ENCODE measurements at places on chromosomes 2 and 18. TPM values are rescaled to one million over a fixed set of nuclear protein-coding genes. Genes with fewer than 3 reads are reported as not detected.

The ITPRIPL1 gene
- polyA plus RNA-seq = 4.8 TPM

DNA sequence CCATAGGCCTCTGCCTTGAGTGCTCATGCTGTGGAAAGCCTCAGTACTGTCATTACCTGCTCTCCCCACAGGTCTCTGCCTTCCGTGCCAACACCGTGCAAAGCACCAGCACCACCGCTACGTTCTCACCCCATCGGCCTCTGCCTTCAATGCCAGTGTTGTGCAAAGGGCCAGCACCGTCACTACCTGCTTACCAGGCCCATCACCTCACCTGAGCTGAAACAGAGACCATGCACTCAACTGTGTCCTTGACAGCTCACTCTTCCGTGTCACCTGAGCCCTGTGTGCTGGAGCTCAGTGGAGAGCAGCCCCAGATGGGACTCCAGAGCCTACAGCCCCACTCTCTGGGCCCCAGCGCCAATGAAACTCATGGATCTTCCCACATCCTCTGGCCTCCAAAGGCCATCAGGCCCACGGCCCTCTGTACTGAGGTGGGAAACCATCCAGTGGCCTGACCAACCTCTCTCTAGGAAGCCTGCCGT is 62.7 kb downstream of the ZNF516 start:
- no peak for DNase-seq

- DNase-seq = peak; percentile 32
Observed at GRCh38 chr2:98269274-98269673, 77.0 kb upstream of the CNGA3 start.

- DNase-seq = no peak
Observed at GRCh38 chr2:180324182-180324581, 317.1 kb upstream of the CWC22 start.

The RALBP1 gene
- 42.8 TPM for polyA plus RNA-seq

GRCh38 chr2:138012082-138012481 is 47.8 kb downstream of the HNMT start:
- no peak for DNase-seq

The VAMP8 gene
- 78.1 TPM for polyA plus RNA-seq

GRCh38 chr18:64244571-64244970 is 95.7 kb upstream of the LINC00305 start:
- DNase-seq = peak; percentile 10

The EFR3B gene
- polyA plus RNA-seq = 6.5 TPM

The MC5R gene
- polyA plus RNA-seq = not detected

- no peak for DNase-seq
Observed at GRCh38 chr2:20157193-20157891, 67.6 kb downstream of the SDC1 start.

DNA sequence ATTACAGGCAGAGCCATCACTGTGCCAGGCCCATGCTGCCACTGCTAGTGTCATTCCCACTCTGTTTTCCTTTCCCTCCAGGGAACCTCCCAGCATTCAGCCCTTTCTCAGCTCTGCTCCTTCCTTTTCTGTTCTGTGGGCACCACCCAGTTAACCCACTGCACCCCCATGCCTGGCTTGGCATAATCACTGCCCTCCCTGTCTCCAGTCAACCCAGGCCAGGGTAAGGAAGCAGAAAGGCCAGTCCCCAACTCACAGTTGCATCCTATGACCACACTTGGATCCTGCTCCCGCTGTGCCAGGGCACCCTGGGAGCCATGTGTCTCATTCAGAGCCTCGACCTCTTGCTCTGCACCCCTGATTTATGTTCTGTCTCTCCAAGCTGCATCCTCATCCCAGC is 32.2 kb downstream of the DPYSL5 start:
- no peak for DNase-seq

- DNase-seq = no peak
Observed at GRCh38 chr2:98907966-98908905, 27.8 kb downstream of the CRACDL start.

DNA sequence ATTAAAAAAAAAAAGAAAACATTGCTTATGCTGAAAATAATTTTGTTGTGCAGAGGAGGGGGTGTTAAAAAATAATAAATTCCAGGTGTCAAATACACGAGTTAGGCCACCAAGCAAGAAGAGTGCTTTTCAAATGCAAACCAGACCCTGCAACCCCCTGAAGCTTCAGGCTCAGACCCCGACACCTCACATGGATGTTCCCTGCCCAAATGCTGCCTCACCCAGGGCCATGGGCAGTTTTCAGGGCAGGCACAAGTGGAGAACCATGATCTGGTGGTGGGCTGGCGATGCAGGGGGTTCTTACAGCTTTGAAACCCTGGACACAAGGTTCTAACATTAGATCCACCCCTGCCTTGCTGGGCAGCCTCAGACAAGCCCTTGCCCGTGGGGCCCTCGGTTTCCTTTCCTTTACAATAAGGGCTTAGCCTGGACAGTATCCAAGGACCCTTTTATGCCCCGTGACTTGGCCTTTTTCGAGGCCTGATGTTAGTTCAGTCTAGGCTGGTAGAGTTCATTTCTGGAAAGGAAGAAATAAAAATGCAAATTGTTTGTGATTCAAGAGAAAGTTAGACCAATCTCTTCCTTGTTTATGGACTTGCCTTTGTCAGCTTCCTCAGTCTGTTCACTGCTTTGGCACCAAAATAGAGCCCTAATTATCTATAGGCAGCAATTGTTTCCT is 168.7 kb downstream of the DDX1 start:
- DNase-seq = no peak

- DNase-seq = no peak
Observed at GRCh38 chr2:10332402-10333246, 29.9 kb downstream of the HPCAL1 start.

The TNFAIP6 gene
- polyA plus RNA-seq = 4.4 TPM

DNA sequence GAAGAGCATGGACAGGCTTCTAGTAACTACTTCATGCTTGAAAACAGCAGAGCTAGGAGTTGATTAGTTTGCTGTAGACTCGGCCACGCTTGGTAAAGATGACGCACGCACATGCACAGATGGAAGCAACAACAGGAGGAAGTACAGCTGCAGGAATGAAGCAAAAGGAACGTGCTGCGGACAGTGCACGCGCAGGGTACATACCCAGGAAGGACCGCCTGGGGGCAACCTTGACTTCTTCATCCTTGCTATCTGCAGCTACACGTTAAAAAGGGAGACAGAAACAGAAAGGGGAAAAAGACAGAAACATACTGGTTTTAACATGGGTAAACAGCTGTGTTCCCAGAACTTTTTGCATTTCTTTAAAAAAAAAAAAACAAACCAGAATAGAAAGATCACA is 17.7 kb downstream of the SLC66A2 start:
- DNase-seq = no peak

The CMPK2 gene
- polyA plus RNA-seq = 3.3 TPM

DNA sequence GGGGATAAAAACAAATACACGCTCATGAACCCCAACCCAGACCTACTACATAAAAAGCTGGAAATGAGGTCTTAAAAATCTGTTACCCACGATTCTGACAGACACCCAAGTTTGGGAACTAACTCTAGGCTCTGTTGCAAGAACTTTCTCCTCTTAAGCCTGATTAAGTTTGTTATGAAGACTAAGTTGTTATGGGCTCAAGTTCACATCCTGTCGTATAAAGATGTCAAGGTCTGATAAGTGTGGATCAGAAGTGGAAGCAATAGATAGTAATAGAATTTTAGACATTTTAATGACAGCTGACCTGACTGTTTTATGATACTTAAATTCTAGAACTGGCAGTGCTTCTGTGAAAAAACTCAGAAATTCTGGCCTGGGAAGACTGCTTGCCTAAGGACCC is 43.2 kb downstream of the LPIN2 start:
- DNase-seq = no peak

GRCh38 chr2:224952936-224953657 is 89.2 kb downstream of the DOCK10 start:
- DNase-seq = no peak

DNA sequence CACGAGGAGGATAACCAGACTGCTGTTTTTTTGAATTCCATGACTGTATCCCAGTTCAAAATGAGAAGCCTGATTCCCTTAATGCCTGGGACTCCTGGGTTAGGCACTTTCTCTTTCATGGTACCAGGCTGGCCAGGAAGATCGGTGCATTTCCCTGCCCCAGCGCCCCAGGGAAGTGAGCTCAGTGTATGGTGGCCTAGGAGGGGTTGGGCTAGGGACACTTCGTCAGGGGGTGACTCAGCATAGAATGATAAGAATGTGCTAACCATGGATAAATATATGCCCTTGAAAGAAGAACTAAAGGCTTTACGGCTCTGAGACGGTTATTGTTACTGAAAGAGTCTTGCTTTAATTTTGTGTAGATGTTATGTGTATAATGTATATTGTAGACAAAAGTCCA is 27.5 kb upstream of the FAM237A start:
- no peak for DNase-seq

The INPP5D gene
- 12.8 TPM for polyA plus RNA-seq

The PAX8 gene
- polyA plus RNA-seq = 3.8 TPM

GRCh38 chr2:207071820-207072219 is 93.9 kb downstream of the KLF7 start:
- no peak for DNase-seq

The MBD2 gene
- polyA plus RNA-seq = 80.1 TPM

- DNase-seq = peak; percentile 74
Observed at GRCh38 chr2:201116959-201117734, 1.2 kb downstream of the CFLAR start.

DNA sequence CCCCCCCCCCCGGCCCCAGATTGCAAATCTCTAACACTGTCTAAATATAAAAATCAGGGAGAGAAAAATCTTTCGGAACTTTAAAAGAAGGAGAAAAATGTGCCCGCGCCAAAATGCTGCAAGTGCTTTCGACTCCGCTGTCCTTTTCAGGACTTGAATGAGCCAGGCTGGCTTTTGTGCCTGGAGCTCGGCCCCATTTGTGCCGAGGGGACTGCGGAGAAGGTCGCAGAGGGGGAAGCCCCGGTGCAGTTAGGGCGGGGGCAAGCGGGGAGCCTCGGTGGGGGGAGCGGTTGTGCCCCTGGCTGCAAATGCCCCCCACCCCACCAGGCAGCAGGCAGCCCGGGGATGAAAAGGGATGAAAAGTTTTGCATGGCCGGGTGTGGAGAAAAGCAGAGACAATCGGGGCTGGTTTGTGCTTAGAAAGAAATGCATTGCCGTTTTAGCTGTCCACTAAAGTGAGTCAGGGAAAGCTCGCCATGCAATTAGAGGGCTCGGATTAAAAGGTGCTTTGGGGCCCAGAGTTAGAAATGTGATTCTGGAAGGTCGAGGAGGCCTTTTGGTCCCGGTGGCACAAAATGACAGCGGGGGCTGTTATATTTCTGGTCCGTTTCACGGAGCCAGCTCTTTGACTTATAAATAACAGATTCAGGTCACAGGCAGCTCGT is 1.6 kb downstream of the INHBB start:
- no peak for DNase-seq

- no peak for DNase-seq
Observed at GRCh38 chr2:118878531-118879149, 31.2 kb upstream of the EN1 start.

DNA sequence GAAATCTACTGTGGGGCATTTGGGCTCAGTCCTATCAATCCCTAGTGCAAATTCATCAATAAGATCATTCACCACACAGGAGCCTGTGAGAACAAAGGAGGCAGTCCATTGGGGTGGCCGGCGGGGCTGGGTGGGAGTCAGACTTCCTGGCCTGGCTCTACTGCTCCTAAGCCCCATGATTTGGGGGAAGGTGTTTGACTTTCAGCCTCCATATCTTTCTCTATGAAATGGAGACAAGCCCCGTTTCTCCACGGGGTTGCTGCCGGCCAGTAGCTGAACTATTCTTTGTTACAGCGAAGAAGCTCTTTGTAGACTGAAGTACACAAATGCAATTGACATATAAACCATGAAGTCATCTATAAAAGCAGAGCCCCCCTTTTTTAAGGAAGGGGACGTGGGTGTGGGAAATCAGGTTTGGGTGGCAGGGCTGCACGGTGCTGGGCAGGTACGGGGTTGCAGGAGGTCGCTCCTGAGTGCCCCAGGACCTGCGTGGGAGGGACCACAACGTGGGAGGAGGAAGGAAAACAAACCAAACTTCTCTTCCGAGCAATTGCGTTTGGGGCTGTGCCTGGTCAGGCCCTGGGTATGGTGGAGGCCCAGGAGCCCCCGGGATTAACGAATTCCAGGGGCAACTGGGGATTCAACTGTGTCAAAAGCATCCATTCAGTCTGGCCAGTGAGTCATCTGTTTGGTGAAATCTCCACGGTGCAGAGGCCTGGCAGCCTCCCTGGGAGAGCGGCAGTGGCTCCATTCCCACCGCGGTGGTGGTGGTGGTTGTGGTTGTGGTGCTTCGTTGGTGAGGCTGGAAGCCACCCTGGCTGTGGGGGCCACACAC is 18.2 kb downstream of the FBLN7 start:
- DNase-seq = no peak

- no peak for DNase-seq
Observed at GRCh38 chr18:48820483-48821250, 130.1 kb downstream of the SMAD7 start.

DNA sequence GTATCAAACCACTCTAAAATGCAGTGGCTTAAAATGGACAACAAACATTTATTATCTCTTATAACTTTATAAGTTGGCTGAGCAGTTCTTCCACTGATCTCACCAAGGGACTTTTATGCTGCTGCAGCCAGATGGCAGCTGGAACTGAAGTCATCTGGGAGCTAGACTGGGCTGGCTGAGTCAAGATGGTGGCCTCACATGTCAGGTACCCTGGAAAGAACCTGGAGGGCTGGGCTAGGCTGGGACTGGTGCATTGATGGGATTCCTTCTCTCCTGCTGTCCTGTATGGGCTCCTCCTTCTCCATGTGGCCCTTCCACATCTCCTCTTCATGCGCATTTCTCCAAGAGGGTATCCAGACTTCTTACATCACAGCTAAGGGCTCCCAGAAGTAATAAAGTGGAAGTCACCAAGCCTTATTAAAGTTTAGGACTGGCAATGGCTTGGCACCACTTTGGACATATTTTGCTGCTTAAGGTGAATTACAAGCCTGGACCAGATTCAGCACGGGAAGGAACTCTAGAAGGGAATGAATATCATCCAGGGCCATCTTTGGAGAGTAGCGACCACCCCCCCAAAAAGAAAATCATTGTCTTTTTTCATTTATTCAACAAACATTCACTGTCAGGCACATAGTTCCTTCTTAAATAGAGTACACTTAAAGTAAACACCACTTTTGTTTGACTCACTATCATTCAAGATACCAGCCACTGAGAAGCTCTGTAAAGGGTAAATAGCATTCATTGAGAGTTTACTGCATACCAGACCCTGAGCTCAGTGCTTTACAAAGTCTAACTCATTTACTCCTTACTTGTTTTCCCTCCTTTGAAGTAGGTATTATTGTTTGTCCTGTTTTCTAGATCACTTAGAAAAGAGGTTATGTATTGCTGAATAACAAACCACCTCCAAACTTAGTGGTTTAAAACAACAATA is 138.0 kb downstream of the ZFP36L2 start:
- no peak for DNase-seq

DNA sequence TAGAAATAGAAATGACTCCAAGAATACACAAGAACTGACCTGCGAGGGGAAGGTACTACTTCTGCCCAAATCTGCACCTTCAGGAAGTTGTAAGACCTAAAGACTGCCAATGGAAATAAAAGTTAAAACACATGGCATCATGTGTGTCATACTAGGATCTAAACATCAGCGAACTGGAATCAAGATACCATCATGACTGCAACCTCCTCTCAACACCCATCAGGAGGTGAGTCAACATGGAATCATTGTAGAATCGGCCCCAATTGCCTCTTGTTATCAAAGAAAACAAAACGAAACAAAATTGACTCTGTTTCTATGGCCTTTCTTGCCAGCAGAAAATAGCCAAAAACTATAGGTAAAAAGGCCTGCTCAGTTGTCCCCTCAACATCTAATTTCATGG is 15.1 kb downstream of the RDH14 start:
- no peak for DNase-seq

- no peak for DNase-seq
Observed at GRCh38 chr2:60280238-60280637, 273.2 kb downstream of the BCL11A start.

The CCDC141 gene
- polyA plus RNA-seq = 2.3 TPM

All from right lung (tissue), 10 donors.